ENCODE measurements at places on chromosomes 5 and 9.

- no peak for DNase-seq
Observed at GRCh38 chr5:27026801-27027200, 11.6 kb downstream of the CDH9 start.

- no peak for DNase-seq
Observed at GRCh38 chr5:42870882-42871418, 59.3 kb upstream of the SELENOP start.

DNA sequence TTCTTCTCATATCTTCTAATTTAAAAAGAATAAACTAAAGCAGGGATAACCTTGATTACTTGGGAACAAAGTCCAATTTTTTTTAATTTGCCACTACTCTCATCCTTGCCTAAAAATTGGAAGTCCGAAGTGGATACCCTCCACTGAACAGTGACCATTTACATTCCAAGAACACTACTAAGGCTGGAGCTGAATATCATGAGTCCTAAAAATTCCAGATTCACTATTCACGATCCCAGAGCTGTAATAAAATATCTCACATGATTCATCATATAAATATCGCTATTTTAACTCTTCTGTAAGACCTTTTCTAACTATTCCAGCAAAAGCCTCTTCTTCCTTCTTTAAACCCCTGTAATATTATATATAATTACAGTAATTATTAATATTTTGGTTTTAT is 57.4 kb downstream of the ATPSCKMT start:
- DNase-seq, result no peak

GRCh38 chr5:163661360-163661759 is 155.9 kb downstream of the MAT2B start:
- DNase-seq, result no peak

DNA sequence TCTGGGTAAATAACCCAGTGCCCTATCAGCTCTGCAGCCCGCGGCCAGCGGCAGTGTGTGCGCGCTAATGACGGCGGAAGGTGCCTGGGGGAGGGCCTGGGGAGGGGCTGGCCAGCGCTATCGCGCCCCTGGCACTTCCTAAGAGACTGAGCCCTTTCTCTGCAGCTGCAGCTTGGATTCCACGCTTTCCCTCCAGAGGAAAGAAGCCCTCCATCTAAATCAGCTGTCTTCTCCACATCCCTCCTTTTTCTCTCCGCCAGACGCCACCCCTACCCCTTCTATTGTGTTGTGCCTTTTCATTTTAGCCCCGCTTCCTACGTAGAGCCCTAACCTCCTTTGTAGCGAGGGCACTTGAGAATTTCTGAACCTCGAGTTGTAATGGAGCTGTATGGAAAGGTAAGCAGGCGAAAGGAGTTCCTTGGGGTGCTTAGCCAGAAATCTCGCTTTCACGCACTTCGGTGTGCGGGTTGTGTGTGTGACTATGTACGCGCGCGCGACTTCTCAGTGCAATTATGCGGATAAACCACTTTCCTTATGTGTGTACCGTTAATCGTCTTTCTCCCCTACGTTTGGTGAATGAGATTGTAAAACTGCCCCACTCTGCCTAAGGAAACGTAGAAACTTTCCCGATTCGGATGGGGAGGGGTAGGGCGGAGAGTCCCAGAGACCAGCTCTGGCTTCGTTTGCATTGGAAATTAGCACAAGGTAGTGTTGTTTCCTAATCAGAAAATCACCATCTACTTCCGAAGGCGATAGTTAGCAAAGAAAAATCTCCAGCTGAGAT is 664 bp upstream of the RAB3C start:
- DNase-seq, result no peak

- no peak for DNase-seq
Observed at GRCh38 chr5:177498013-177498787, 796 bp upstream of the PDLIM7 start.

GRCh38 chr5:83972236-83972635 is 251.6 kb upstream of the HAPLN1 start:
- DNase-seq, result no peak

DNA sequence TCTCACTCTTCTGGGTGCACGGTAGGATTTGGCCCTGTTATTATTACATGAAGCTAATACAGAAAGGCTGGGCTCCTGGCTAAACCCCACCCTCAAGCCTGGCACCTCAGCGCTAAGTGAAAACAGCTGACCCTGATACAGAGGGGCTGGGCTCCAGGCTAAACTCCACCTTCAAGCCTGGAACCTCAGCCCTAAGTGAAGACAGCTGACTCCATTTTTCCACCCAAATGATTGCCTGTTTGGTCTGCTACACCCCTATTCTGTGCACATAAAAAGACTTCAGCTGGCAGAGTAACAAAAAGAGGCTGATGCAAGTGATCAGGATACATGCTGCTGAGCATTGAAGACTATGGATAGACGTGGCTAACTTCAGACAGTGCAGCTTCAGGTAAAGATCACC is 148.4 kb upstream of the CLINT1 start:
- DNase-seq, result no peak
